Heart left ventricle (tissue), 16 donors: ENCODE measurements at places on chromosomes 3 and 15. TPM values are rescaled to one million over a fixed set of nuclear protein-coding genes. Genes with fewer than 3 reads are reported as not detected.

- DNase-seq, result no peak
Observed at GRCh38 chr15:71443538-71443937, 328.3 kb downstream of the THSD4 start.

GRCh38 chr3:167835953-167836352, 100.4 kb downstream of the SERPINI1 start:
- DNase-seq, result no peak

SLC24A5 gene
- not detected for polyA plus RNA-seq

FBXO40 gene
- 46.6 TPM for polyA plus RNA-seq

DNA sequence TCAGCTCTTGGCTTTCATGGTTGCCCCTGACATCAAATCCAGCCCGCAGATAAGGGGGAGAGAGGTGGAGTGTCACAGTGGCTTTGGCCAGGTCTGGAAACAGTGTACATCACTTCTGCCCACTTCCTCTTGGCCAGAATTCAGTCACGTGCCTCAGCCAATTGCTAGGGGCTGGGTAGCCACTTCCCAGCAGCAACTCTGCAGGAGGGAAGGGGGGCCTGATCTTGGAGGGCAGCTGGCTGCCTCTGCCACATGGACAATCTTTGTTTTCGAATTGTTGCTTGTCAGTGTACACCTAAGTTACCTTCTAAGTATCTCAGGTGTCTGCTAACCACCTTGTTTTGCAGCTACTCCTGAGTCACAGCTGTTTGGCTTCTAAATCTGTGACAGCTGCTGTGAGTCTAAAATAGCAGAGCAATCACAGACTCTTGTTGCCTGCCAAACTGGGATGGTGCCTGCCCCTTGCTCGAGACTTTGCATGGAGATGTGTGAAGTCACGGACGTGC, 41.0 kb upstream of the LIMD1 start:
- peak; percentile 68 for DNase-seq

GRCh38 chr15:52563501-52564060, 5.2 kb downstream of the ARPP19 start:
- DNase-seq, result no peak

DNA sequence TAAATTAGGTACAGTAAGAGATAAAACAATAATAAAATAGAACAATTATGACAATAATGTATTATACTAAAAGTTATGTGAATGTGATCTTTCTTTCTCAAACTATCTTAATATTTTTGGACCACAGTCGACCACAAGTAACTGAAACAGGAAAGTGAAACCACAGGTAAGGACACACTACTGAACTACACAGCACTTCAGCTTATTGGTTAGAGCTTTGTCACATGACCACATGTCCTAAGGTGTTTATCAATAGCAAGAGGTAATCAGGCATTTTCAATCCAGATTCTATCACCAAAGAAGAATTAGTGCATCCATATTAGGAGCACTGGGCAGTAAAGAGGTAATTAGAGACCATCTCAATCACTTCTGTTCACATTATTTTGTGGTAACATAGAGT, 392.8 kb downstream of the RSL24D1 start:
- DNase-seq, result no peak

DNA sequence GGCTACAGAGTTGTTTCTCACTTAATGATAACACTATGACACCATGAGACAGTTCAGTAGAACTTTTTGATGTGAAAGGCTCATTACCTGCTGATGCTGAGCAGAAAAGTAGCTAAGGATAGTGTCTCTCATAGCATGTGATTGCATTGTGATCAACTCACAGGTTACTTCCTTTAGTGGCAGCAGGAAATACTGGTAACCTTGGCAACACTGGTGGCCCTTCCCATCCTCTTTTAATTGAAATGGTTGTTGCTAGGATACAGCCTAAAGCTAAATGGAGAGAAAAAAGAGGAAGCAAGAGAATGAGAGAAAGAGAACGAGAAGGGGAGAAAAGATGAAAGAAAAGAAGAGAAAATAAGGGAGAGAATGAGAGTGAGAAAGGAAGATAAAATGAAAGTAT, 204.7 kb upstream of the GAP43 start:
- DNase-seq, result no peak

LOXL1 gene
- polyA plus RNA-seq, result 28.8 TPM

GRCh38 chr15:99343881-99344551, 92.7 kb downstream of the LRRC28 start:
- DNase-seq, result peak; percentile 69

DNA sequence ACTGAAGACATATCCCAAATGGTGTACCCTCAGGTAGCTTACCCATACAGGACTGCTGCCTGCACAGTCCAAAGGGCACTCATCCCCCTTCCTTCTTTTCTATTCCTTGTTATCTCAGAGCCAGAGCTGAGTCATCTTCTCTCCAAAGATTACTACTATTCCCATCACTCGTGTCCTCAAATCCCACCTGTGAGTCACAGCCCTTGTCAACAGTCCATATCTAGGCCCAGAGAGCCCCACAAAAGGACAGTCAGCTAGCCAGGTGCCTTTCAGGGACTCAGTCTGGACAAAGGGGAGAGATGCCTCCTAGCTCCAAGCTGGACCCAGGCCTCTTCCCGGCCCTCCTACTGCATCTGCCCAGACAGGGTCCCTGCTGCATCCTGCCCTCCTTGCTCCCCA, 11.0 kb downstream of the PARP16 start:
- no peak for DNase-seq

DNA sequence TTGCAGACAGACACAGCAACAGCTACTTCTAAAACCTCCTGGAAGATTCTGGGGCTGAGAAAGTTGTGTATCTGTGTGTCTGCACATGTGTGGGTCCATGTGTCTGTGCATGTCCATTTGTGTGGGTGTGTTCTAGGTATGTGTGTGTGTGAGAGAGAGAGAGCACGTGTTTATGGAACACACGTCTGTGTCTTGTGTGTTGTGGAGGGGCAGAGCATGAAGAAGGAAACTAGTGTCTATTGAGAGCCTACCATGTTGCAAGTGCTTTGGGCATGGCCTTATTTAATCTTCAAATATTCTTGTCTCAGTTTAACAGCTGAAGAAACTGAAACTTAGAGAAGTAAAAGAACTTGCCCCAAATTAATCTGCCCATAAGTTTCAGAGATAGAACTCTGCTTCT, 327.5 kb downstream of the UACA start:
- no peak for DNase-seq

LRTM1 gene
- polyA plus RNA-seq, result not detected

DNA sequence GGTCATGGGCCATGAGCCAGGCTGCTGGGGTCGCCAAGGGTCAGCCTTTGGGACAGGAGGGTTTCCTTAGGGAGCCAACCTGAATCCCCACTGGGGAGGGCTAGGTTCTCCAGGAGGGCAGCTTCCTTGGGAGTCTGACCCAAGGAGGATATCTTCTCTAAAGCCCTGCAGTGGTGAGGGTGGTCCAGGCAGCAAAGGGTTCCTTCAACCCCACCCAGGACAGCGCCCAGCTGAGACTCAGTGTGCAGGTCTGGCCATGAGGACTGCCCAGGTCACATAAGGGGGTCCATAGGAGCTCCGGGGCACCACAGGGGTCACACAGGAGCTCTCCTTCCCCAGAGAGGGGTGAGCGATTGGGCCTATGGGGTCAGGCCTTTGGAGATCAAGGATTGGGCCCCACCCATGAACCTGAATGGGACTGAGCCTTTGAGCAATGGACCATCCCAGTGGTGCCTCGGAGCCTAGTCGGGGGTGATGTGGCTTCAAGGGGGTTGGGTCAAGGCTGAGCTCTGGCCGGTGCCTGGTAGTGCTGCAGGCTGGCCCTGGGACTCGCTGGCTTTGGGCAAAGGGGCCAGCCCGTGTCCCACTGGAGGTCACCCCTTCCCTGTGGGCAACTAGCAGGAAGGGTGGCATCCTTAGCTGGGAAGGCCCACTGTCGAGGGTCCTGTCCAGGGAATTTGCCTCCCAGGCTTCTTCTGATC, 216.5 kb downstream of the SNRPN start:
- no peak for DNase-seq

GRCh38 chr15:65384505-65384894, 6.7 kb upstream of the IGDCC3 start:
- DNase-seq, result no peak

GRCh38 chr3:24168977-24169376, 223.9 kb downstream of the NR1D2 start:
- no peak for DNase-seq

HYAL2 gene
- polyA plus RNA-seq, result 119 TPM

GRCh38 chr3:111481551-111481950, 60.4 kb upstream of the CD96 start:
- DNase-seq, result no peak
